A549 treated with GW870086 at 1 μM for 4 hours (cell line): ENCODE measurements at places on chromosomes 12 and 14. TPM values are rescaled to one million over a fixed set of nuclear protein-coding genes. Genes with fewer than 3 reads are reported as not detected.

Gene AQP5
- not detected in 5 replicates for total RNA-seq

Gene SLC39A2
- 0.09 TPM in 1 of 5 replicates, not detected in the others for total RNA-seq

Gene LRRC10
- total RNA-seq = not detected in 5 replicates

Gene FGF6
- not detected in 5 replicates for total RNA-seq

Gene SERPINA4
- total RNA-seq = 0.06 to 0.07 TPM (median 0.07 TPM) in 3 of 5 replicates, not detected in the others

Gene GPR84
- not detected in 5 replicates for total RNA-seq

Gene POTEG
- total RNA-seq = 0.06 TPM in 1 of 5 replicates, not detected in the others
